AG20443 (cell line): ENCODE measurements at places on chromosomes 1 and 21.

GRCh38 chr1:159854116-159854692 lies 8.3 kb downstream of the VSIG8 start:
- DNase-seq, result peak; percentile 80

DNA sequence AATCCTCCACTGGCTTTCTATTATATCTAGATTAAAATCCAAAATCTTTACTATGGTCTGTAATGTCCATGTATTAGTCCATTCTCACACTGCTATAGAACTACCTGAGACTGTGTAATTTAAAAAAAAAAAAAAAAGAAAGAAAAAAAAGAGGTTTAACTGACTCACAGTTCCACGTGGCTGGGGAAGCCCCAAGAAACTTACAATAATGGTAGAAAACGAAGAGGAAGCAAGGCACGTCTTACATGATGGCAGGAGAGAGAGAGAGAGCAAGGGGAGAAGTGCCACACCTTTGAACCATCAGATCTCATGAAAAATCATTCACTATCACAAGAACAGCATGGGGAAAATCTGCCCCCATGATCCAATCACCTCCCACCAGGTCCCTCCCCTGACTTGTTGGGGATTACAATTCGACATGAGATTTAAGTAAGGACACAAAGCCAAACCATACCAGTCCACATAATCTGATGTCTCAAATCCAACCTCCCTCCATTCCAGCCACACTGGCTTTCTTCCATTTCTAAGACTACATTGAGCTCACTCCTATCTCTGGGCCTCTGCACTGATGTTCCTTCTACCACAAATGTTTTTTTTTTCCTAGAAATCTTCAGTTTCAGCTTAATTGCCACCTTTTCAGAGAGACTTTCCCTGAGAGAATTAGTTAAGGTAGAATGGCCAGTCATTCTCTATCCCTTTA lies 92.4 kb downstream of the EIF4G3 start:
- no peak for DNase-seq

GRCh38 chr1:226711976-226712741 lies 26.9 kb downstream of the ITPKB start:
- no peak for DNase-seq

GRCh38 chr1:246335151-246335550 lies 171.9 kb downstream of the SMYD3 start:
- no peak for DNase-seq

DNA sequence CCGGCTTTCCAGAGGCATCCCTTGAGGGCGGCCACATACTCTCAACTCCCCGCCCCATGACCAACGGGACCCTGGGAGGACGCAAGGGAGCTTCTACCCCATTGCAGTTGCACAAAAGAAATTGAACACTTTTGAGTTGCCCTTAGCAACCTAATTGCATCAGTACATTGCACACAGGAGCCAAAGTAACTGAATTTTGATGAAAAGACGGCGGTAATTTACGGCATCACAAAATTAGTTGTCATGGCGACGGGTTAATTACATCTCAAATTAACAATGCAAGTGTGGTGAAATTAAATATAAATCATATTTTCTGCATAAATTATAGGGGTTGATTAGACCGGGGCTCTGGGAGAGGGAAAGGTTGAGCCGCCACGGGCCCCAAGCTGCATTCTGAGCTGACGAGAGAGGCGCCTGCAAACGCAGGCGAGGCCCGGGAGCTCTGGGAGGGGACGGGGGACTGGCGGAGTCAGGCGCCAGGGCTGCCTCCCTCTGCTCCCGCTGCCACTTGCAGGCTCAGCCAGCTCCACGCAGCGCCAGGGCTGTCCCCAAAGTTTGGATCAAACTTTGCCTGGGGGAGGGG lies 61.4 kb downstream of the CASZ1 start:
- DNase-seq, result peak; percentile 49

DNA sequence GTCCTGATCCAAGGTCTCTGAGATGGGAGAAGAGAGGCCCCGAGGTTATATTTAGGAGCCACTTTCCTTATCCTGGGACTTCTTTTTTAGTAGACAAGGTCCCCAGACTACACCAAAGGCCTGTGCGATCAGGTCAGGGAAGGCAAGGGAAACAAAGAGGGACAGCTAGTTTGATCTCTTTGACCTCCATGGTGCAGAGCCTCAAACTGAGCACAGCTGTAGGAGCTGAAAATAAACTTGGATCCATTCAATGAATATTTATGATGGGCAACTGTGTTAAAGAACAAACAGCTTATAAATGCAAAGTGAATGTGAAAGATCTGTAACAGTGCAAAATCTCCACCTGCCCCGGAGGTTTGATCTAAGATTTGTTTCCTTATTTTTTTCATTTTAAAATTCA lies 256.6 kb downstream of the DYRK1A start:
- DNase-seq, result no peak

DNA sequence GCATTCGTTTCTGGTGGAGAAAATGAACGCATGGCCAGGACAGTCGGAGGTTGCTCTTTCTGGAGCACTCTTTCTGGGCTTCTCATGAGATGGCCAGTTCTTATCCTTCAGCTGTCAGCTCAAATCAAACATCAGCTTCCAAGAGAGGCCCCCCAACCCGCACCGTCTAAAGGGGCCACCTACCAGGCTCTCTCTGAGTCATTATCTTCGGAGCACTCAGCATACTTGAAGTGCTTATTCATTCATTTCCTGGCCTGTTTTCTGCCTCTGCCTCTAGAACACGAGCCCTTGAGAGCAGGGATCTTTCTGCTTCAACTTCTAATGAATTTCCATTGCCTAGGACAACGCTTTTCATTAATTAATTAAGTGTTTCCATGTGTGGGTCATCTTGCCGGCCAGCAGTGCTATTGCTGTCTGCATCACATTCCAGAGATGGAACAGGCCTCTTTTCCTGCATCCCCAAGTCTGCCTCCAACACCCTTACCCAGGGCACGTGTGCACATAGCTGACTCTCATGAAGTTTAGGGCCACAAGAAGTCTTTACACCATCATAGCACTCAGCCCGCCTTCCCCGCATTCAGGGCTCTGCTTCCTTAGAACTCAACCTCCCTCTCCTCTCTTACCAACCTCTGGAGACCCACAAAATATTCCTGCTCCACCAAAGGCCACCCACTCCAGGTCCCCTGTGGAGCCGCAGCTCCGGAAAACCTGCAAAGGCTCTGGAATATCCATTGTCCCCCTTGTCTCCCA lies 52.1 kb upstream of the LAPTM5 start:
- peak; percentile 80 for DNase-seq

- no peak for DNase-seq
Measured at GRCh38 chr1:31657972-31658510, 13.4 kb upstream of the PEF1 start.

- DNase-seq, result peak; percentile 94
Measured at GRCh38 chr1:41268154-41268770, 26.2 kb upstream of the SCMH1 start.

- no peak for DNase-seq
Measured at GRCh38 chr1:169484101-169484500, 1.6 kb downstream of the SLC19A2 start.

DNA sequence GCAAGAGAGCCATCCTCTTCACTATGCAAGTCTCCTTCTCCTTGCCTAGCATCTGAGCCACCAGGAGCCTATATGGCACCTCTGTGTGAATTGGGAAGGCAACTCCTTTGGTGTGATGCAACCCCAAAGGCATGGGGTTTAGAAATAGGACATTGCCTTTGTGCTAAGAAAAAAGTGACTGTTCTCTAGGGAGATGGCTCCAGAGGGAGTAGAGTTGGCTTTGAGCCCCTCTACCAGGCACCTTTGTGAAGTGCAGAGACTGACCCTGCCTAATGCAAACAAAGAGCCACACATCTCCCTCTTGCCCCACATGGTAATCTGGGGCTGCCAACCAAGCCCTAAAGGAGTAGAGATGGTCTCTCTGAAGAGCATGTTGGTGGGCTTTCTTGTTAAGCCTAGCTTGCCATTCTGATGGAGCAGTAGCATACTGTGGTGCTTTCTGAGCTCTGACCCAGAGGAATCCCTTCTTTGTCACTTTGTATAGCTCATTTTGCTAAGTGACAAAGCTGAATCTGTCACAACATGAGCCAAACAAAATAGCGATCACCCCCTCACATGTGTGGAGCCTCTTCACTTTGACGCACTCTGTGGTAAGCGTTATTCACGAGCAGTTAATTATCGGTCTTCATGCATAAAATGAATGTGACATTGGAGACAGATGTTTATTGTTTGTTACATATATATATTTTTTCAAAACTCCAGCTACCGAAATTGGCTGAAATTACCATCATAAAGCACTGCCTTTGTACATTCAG lies 74.4 kb downstream of the RWDD3 start:
- no peak for DNase-seq

GRCh38 chr1:206663362-206663761 lies 21.3 kb upstream of the MAPKAPK2 start:
- DNase-seq, result no peak

- DNase-seq, result no peak
Measured at GRCh38 chr1:3336641-3337630, 117.5 kb upstream of the ARHGEF16 start.

DNA sequence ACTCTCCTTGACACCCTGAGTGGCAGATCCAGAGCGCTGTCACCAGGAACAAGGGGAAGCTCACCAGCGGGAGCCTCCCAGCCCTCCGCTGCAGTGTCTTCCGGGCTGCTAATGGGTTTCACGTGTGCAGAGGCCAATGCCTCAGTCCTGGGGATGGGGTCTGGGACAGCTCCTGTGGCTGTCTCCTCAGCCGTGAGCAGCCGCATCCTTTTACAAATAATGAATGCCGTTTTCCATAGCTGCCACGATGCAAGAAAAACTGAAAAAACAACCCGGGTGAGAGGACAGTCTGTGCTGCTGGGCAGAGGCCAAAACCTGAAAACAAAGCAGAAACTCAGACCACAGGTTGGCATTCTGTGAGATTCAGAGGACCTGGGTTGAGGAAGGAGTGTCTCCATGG lies 212.2 kb upstream of the RAB4A start:
- DNase-seq, result no peak

DNA sequence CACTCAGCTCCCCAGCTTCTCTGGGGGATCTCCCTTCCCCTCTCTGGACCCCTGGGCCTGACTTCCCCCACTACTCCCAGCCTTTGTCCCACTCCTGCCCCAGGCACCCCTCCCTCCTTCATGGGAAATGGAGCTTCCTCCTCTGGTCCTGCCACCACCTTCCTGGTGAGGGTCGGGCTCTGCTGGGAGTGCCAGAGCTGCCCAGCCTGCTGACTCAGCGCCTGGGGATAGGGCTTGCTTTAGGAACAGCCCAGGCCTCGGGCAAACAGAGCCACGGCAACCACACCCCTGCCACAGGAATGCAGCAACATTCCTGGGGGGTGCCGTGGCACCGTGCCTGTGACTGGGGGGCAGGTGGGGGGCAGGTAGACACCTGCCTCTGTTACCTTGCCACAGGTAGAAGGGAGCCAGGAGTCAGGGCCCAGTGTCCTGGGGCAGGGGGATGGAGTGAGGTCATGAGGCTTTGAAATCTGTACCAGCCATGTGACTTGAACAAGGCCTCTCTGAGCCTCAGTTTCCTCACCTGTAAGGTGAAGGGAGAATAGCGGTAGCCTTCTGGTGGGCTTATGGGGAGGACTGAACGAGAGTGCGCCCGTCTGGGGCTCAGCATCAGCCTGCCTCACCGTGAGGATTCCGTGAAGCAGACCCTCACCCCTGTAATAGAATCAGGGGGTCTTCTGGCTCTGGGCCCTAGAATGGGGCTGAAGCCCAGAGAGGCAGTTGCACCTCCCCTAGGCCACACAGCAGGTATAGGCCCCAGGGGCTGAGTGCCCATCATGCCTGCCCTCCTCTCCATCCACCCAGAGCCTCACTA lies 17.8 kb upstream of the EPHA2 start:
- DNase-seq, result peak; percentile 81

DNA sequence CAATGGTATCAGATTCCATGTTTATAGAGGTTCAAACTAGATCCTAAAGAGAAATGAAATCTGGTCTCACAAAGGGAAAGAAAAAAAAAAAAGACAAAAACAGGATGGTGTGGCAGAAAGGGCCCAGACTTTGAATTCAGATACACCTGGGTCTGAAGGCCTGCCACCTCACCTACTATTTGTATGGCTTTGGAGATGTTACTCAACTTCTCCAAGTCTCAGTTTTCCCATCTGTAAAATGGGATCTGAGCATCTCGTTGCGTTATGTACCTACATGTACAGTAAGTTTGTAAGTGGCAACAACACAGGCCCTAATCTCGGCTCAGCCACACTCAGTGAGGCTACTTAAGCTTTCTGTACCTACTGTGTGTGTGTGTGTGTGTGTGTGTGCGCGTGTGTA lies 147.5 kb upstream of the FGGY start:
- no peak for DNase-seq
